Urinary bladder (tissue), 4 donors: ENCODE measurements at places on chromosomes 3 and 15.

DNA sequence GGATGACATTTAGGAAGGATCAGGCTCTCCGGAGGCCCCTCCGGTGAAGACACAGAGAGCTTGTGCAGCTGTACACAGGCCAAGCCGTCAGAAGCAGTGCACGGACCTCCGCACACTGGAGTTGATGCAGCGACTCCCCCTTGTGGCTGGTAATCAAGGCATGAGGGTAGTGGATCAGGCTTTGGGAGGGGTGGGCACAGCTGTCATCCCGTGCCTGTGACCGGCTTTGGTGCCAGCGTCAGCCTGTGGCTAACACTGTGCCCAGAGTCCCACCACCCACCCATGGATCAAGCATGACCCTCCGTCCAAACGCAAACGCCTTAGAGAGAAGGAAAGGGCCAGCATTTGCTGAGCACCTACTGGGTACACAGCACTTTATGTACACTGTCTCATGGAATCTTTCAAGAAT lies 8.2 kb upstream of the GRIP2 start:
- peak; percentile 56 for DNase-seq

- DNase-seq, result no peak
Measured at GRCh38 chr15:81049835-81050234, 49.1 kb downstream of the TLNRD1 start.

DNA sequence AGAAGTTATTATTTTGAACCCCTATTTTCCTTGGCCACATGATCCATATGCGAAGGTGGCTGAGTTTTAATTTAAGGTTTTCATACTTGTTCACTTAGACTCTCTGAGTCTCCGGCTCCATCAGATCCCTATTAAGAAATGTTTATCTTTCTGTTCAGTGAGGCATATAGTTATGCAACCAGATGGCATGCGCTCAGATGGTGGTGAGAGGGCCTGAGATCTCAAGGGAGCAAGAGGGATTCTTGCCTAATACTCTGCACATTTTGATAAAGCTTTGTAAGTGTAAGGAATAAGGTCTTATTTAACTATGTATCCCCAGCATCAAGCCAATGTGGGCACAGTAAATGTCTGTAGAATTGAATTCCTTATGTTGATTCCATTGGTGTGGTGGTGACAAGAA lies 78.9 kb upstream of the DPH6 start:
- no peak for DNase-seq

GRCh38 chr3:110743202-110743601 lies 328.4 kb upstream of the NECTIN3 start:
- DNase-seq, result no peak

- DNase-seq, result no peak
Measured at GRCh38 chr3:150899141-150899540, 6.1 kb downstream of the MINDY4B start.

- DNase-seq, result peak; percentile 54
Measured at GRCh38 chr3:19866751-19867347, 67.2 kb downstream of the EFHB start.

GRCh38 chr3:38521391-38521987 lies 25.3 kb downstream of the EXOG start:
- peak; percentile 35 for DNase-seq

GRCh38 chr3:27900316-27900715 lies 178.2 kb upstream of the EOMES start:
- DNase-seq, result no peak

DNA sequence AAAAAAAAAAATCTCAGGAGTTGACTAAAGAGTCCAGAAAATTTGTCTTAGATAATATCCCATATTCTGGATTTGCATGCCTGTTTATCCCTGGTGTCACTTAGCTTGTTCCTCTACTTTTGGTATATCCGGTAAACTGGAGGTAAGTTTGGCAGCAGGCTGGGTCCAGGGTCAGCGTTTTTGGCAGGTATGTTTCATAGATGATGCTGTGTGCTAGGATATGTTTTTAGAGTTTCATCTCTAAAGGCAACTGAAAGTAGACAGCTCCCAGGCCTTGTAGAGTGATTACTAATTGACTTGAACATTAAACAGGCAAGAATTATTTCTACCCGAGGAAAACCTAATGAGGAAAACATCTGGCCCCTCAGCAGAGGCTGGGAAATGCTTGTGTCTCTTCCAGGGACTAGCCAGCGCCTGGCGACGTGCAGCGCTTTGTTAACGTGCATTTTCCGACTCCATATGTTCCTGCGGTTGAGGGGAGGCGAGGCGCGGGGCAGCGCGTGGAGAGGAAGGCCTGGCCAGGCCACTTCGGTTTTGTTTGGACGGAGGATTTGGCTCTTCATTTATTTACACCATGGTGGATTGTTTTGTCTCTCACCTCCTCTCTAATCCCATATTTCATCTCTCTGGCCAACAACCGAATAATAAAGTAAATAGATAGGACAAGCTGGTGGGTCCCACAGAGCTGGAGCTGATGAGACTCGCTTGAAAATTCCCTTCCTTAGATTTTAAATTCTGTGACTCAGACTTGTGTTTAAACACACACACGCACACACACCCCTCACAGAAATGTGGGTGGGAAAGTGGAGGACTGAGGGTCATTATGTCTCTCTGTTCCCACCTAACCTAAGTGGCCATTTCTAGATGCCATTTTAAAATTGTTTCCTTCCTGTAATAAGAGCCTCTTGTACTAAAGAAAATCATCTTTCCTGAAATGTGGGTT lies 65.3 kb downstream of the ASB7 start:
- DNase-seq, result peak; percentile 37

GRCh38 chr3:154121701-154122551 lies 736 bp downstream of the ARHGEF26 start:
- no peak for DNase-seq

DNA sequence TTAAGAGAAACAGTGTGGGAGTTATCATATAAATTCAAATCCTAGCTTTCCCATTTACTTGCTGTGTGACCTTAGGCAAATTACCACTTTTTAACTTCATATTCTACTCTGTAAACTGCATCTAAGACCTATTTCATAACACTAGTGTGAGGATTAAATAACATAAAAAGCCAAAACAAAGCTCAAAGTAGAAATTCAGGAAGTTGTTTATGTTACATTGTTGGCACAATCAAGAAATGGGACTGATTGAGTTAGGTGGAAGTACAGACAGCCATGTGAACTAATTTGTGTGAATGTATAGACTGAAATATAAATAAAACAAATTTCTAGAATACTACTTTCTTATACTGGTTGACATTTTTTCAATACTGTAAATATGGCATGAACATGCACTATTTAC lies 131.7 kb downstream of the STAG1 start:
- DNase-seq, result no peak

GRCh38 chr3:190526787-190527762 lies 13.2 kb downstream of the IL1RAP start:
- DNase-seq, result no peak
